ENCODE measurements at places on chromosomes 5 and 9.

- DNase-seq, result no peak
Observed at GRCh38 chr9:34993502-34994259, 4.1 kb downstream of the DNAJB5 start.

DNA sequence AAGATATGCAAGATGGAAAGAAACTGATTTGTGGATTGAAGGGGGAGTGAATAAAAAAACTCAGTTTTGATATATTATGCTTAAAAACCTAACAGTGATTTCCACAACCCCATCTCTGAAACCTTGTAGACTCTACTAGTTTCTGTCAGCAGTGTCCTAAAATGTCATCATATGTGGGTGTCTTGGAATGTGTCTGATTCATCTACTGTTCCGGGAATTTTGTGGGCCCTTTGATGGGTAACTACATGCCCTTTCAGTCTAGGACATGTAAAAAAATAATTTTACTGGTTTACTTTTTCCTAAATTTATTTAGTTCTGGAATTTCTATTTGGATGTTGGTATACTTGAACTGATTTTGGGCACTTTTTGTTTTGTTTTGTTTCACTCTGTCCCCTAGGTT lies 118.9 kb upstream of the NMUR2 start:
- no peak for DNase-seq

GRCh38 chr9:87381746-87382145 lies 115.9 kb upstream of the DAPK1 start:
- no peak for DNase-seq

DNA sequence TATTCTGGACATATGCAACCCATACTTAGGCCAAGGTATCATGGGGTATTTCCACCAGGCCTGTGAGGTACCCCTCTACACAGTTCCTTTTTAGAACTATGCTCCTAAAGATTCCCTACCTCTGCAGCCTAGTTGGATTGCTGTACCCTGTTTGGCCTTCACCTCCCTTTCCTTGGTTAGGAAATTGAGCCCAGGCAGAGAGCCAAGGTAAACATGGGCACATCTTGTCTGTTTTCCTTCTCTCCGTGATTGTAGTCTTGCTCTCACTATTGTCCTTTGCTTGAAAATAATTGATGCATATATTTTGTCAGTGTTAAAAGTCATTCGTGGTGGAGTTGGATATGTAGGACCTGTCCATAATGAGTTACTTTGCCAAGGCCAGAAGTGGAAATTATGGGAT lies 26.7 kb downstream of the BDP1 start:
- no peak for DNase-seq

DNA sequence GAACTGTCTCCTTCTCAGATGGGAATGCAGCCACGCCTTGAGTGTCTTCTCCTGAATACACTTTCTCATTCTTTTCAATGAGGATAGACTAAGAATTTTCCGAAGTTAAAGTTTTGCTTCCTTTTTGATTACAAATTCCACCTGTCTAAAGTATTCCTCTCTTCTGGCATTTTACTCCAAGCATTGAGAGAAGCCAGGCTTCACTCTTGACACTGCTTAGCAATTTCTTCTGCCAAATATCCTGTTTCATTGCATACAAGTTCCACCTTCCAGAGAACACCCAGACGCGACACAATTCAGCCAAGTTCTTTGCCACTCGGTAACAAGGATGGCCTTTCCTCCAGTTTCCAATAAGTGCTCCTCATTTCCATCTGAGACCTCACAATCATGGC lies 35.6 kb upstream of the COL5A1 start:
- no peak for DNase-seq

DNA sequence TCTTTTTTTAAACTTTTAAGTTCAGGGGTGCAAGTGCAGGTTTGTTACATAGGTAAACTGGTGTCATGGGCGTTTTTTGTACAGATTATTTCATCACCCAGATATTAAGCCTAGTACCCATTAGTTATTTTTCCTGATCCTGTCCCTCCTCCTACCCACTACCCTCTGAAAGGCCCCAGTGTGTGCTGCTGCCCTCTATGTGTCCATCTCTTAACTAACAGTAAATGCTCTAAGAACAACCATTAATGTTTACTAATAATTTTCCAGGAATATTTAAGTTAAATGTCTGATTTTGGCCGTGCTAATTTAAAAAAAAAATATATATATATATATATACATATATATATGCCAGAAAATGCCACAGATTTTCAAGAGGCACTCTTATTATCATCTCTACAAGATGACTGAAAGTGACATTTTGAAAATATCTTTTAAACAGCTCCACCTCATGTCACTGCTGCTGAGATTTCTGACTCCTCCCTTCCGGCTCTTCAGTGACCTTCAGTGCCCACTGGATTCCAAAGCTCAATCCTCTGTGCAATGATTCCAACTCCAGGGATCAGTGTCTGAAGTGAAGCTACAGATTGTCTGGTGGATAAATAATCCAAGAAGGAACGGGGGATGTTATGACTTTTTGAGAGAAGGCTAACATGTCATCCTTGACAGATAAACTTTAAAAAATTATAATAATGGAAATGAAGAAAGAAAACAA lies 46.7 kb upstream of the HNRNPA0 start:
- no peak for DNase-seq

DNA sequence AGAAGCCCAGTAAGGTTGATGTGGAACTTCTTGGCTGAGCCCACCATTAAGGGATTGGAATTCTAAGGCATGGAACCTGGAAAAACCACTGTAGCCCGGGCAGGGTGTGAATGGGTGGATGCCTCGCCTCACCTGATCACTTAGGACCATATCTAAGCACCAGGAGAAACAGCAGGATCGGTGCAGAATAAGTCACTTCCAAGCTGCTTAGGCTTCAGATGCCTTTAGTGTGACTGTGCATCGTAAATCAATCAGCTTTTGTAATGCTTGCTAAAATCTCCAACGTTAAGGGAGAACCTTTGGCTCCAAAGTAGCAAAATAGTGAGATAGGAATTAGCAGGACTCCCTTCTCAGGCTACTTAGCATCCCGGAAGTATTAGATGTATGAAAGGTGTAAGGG lies 103.9 kb upstream of the MEGF10 start:
- no peak for DNase-seq

DNA sequence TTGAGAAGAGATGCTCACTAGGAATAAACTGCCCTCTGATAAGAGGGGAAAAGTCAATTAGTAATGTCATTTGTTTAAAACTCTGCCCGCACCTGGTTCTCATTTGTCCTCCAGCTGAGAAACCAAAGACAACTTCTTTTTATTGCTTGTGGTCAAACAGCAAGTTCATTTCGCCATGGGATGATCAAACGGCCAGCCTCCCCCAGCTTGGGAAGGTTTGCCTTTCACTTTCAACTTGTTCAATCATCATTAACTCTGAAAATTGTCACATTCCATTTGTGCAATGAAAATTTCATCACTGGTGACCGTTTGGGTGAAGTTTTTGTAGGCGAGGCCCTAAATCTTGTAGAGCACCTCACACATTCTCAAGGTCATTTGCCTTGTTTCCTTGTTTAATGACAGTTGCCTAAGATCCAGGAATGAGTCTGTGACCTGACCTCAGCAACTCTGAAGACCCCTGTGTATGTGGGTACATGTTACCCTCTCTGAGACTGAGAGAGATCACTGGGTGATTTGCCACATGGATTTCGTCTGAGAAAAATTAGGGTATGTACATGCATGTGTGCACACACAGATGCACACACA lies 117.7 kb downstream of the MARCHF3 start:
- no peak for DNase-seq

DNA sequence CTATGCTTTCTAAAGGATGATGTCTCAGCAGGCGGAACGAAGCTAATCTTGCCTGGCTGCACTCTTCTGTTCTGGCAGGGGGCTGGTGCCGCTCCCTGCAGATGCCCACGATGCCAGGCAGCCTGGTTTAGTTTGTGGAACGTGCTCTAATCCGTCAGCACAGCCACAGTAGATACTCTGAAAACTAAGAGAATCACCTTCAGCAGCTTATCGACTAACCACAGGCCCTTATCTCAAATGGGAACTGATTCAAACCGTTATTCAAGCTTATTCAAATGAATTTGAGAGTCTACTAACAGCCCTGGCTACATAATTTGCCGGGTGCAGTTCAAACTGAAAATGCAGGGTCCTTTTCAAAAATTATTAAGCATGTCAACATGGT lies 246.6 kb upstream of the ANKRD55 start:
- no peak for DNase-seq

GRCh38 chr5:54996466-54996865 lies 11.1 kb upstream of the ESM1 start:
- DNase-seq, result no peak

DNA sequence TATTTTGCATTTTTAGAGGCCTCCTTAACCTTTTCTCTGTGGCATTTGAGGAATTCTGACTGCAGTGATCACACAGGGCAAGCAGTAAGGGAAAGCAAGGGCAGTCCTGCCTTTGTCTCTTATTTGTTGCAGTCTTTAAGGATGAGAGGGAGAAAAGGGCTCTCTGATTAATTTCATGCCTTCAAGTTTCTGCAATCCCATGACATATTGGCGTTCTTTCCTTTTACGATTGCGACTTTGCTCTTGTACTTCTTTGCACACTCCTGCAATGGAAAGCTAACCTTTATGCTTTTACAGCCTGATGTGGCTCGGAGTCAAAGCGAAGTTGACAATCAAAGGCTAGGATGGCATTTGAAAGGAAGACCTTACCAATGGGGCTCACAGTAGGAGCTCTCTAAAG lies 698.4 kb downstream of the DNAH5 start:
- no peak for DNase-seq

- DNase-seq, result no peak
Observed at GRCh38 chr9:102514541-102514940, 480.6 kb upstream of the CYLC2 start.

DNA sequence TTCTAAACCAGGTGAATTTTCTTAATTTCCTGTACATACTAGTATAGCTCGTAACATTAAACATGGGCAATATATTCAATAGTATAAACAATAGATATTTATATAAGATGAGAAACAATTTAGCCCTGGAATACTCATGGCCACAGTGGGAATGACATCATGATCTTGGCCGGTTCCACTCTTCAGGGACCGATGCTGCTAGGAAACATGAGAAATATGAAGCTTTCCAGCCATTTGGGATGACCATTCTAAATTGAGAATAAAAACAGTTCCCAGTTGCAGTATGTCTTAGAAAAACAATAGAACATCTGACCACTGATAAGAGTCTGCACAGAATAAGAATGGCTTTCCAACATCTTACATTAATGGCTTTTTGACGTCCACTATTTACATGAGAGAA lies 33.3 kb upstream of the SLCO6A1 start:
- DNase-seq, result no peak

DNA sequence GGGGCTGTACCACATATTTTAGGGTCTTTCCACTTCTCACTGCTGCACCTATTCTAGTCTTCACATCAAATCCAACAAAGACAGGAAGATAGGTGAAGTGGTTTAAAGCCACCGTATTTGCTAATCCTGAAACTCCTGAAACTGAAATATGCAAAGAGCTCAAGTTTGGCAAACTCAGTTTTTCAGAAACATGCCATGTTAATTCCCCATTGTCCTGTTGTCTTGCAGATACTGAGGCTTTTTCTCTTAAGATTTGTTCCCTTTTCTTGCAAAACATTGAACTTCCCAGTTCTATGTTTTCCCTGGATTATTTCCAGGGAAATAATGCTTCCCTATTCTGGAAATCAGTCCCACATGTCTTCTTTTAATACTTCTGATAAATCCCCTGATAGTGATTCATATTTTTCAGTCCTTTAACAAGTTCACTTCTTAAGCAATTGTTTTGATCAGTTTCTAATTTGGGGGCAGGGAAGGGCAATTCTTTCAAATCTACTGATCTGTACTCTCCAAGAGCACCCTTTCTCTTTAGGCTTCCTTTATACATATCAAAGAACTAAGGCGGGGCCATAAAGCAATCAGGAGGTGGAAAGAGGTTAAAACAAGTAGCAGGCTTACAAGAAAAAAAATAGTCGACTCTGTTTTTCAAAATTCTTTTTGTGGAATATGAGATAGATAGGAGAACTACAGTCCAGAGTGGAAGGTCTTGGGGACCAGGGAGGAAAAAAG lies 648.5 kb downstream of the BNC2 start:
- DNase-seq, result no peak

GRCh38 chr9:71670121-71670520 lies 98.2 kb downstream of the CEMIP2 start:
- DNase-seq, result no peak

GRCh38 chr5:146796144-146796543 lies 82.4 kb downstream of the PPP2R2B start:
- no peak for DNase-seq

GRCh38 chr5:137782984-137783536 lies 28.9 kb upstream of the HNRNPA0 start:
- DNase-seq, result no peak

DNA sequence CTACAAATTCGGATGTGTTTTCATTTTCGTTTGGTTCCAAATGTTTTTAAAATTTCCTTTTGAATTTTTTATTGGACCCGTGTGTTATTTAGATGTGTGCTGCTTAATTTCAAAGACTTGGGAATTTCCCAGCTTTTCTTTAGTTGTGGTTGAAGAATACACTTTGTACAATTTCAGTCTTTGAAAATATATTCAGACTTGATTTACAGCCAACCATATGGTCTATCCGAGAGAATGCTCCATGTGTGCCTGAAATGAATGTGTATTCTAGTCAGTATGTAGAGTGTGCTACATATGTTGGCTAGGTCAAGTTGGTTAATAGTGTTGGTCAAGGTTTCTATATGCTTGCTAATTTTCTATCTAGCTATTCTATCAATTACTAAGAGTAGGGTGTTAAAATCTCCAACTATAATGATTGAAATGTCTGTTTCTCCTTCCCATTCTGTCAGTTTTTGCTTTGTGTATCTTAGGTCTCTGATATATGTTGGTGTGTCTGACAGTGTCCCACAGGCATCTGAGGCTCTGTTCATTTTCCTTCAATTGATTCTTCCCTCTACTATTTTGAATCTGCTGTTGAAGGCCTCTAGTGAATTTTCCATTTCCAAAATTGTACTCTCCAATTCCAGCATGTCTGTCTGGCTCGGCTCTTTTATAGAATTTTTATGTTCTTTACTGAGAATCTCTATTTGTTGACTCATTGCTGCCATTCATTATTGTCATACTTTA lies 36.2 kb downstream of the RNF130 start:
- no peak for DNase-seq

DNA sequence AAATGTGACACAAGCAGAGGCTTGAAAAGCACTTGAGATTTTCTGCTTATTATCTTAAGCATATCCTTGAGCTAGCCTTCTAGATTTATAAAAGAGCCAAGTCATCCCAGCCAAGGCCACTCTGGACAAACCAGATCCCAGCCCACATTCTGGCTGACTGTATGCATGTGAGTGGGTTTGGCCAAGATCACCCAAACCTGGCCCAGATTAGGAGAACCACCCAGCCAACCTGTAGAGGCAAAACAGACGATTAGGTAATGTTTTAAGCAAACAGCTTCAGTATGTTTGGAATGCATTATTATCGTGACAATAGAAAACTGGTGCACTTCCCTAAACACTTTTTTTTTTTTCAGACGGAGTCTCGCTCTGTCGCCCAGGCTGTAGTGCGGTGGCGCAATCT lies 151.9 kb downstream of the SPATA31D1 start:
- no peak for DNase-seq

DNA sequence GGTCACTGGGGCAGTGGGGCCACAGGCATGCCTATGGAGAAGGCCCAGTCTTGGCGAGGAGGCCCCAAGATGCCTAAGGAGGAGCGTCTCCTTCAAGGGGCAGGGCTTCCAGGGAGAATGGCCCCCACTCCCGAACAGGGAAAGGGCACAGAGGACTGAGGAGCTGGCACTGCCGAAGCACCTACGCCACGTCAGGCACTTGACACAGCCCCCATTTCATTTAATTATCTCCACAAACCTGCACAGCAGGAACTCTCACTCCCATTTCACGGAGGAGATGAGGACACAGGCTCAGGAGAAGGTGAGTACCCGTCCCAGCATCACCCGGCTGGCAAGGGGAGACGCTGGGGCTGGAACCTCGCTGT lies 26.0 kb downstream of the EGR1 start:
- DNase-seq, result no peak

GRCh38 chr9:125960626-125961025 lies 213.5 kb downstream of the PBX3 start:
- DNase-seq, result no peak
